GM12878 (cell line): ENCODE measurements at places on chromosomes 4 and X. TPM values are rescaled to one million over a fixed set of nuclear protein-coding genes. Genes with fewer than 3 reads are reported as not detected.

Gene LRRC66
- total RNA-seq, result 0.11 and 0.13 TPM in 2 replicates

Gene CACNA1F
- total RNA-seq, result 0.05 TPM in 2 replicates

Gene CRMP1
- 0.10 and 0.16 TPM in 2 replicates for total RNA-seq

Gene PJA1
- total RNA-seq, result 10.7 and 12.3 TPM in 2 replicates

Gene AMTN
- not detected in 2 replicates for total RNA-seq

Gene FGFRL1
- 0.97 and 1.1 TPM in 2 replicates for total RNA-seq

Gene CT45A2
- not detected in 2 replicates for total RNA-seq

Gene LUZP4
- not detected in 2 replicates for total RNA-seq

Gene NHSL2
- 0.05 TPM in 2 replicates for total RNA-seq

Gene STATH
- not detected in 2 replicates for total RNA-seq

Gene FAM156A
- 13.9 and 16.0 TPM in 2 replicates for total RNA-seq

Gene SH2D1A
- 0.29 and 0.33 TPM in 2 replicates for total RNA-seq

Gene PORCN
- 14.0 and 18.0 TPM in 2 replicates for total RNA-seq

Gene SRPK3
- not detected in 2 replicates for total RNA-seq

Gene CTAG1A
- total RNA-seq, result not detected in 2 replicates

Gene HTN1
- not detected in 2 replicates for total RNA-seq

Gene RIPPLY1
- not detected in 2 replicates for total RNA-seq

Gene ZNF330
- 40.5 and 40.7 TPM in 2 replicates for total RNA-seq

Gene NPY2R
- total RNA-seq, result not detected in 2 replicates

Gene SSX3
- total RNA-seq, result not detected in 2 replicates

Gene BMX
- not detected in 2 replicates for total RNA-seq

Gene VSIG4
- total RNA-seq, result 0.13 and 0.36 TPM in 2 replicates

Gene AGTR2
- total RNA-seq, result not detected in 2 replicates

Gene UGT2B15
- 0.27 TPM in 1 of 2 replicates, not detected in the other for total RNA-seq

Gene UBQLN2
- total RNA-seq, result 22.9 and 23.1 TPM in 2 replicates

Gene ZNF630
- 1.2 and 1.8 TPM in 2 replicates for total RNA-seq

Gene TCP11X2
- not detected in 2 replicates for total RNA-seq

Gene BEX2
- 0.56 and 0.80 TPM in 2 replicates for total RNA-seq

Gene FMR1NB
- not detected in 2 replicates for total RNA-seq

Gene CSAG2
- not detected in 2 replicates for total RNA-seq

Gene ARMCX1
- 0.08 TPM in 1 of 2 replicates, not detected in the other for total RNA-seq

Gene HERC5
- 20.0 and 22.5 TPM in 2 replicates for total RNA-seq

Gene WDR19
- total RNA-seq, result 7.9 and 8.5 TPM in 2 replicates

Gene PDGFRA
- 0.28 and 0.40 TPM in 2 replicates for total RNA-seq

Gene SLC6A8
- 0.29 and 0.72 TPM in 2 replicates for total RNA-seq

Gene P2RY4
- 0.13 TPM in 1 of 2 replicates, not detected in the other for total RNA-seq

Gene PHF8
- total RNA-seq, result 23.7 and 24.7 TPM in 2 replicates

Gene ABCG2
- not detected in 2 replicates for total RNA-seq

Gene SORBS2
- total RNA-seq, result 0.35 and 0.90 TPM in 2 replicates

Gene L1CAM
- 0.24 and 0.64 TPM in 2 replicates for total RNA-seq

Gene AMOT
- 12.5 and 14.5 TPM in 2 replicates for total RNA-seq

Gene TRIM60
- not detected in 2 replicates for total RNA-seq

Gene PAGE1
- not detected in 2 replicates for total RNA-seq

Gene HELT
- not detected in 2 replicates for total RNA-seq

Gene TLR3
- total RNA-seq, result not detected in 2 replicates

Gene EOLA1
- 27.1 and 28.6 TPM in 2 replicates for total RNA-seq

Gene GAB3
- 0.96 and 2.0 TPM in 2 replicates for total RNA-seq

Gene P2RY10
- 72.2 TPM in 2 replicates for total RNA-seq

Gene SSX2B
- not detected in 2 replicates for total RNA-seq

Gene OPRPN
- total RNA-seq, result not detected in 2 replicates
